ENCODE measurements at places on chromosomes 5 and 9.
A peak's percentile ranks its signal among the peaks of the same experiment; 100 is the strongest.

DNA sequence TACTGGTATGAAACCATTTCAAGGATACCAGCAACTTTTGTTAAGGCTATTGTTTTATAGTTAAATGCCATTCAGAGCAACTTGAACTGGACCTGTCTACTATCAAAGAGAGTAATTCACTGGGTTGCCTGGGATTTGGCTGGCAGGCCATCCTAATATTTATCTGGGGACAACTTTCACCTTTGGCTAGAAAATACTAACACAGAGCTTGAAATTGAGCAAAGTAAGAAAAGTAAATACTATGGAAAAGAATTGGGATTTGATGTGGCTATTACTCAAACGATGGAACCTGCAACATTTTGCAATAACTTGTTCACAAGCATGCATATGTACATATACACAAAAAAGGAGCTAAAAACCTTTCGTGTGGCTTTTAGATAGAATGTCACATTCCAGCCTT lies 191.3 kb downstream of the DENND1A start:
- DNase-seq, result no peak

- DNase-seq, result no peak
Measured at GRCh38 chr5:98992552-98992951, 63.7 kb upstream of the CHD1 start.

GRCh38 chr5:102986074-102986473 lies 133.9 kb downstream of the GIN1 start:
- no peak for DNase-seq

GRCh38 chr5:143056339-143056704 lies 286.1 kb downstream of the ARHGAP26 start:
- no peak for DNase-seq

DNA sequence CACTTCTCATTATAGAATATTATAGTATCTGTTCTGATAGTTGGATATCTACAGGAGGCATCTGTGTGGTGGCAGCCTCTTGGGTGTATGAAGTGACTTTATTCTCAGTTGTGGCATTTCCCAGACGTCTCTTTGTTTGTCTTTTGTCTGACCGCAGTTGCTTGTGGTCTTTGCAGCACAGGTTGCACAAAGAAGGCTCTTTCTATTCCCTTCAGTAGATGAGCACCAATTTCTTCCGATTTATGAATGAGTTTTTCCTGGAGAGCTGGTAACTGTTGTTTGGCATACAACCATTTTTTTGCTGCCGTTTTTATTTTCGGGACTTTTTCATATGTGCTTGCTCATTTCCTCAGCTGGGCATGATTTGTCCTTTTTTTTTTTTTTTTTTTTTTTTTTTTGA lies 56.4 kb upstream of the MYO10 start:
- DNase-seq, result peak; percentile 11

DNA sequence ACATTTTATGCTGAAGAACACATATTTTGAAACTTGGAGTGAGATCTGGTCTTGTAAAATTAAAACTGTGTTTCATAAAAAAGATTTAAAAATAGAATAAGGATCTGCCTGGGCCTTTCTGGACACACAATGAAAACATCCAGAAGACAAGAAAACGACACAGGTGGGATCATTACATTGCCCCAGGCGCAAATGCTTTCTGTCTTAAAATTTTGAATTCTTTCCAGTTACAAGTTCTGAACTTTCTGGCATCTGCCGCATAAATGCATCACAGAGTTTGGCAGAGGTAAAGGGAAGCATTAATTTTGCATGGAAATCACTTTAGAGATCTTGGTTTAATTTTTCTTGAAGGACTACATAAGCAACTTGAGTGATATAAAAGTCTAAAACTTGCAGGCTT lies 219.6 kb downstream of the WDR70 start:
- no peak for DNase-seq

All from suppressor macrophage treated with lipopolysaccharide for 4 hours (primary cell).